ENCODE measurements at places on chromosomes 2 and 18. TPM values are rescaled to one million over a fixed set of nuclear protein-coding genes. Genes with fewer than 3 reads are reported as not detected.

Gene ITGB6
- total RNA-seq, result not detected

- no peak overlapping the region for H3K27ac ChIP-seq
- H3K4me1 ChIP-seq, result no peaks in the 10 kb centered on the region
- no peaks in the 10 kb centered on the region for H3K27me3 ChIP-seq
- H3K36me3 ChIP-seq, result no peaks in the 10 kb centered on the region
- no peak for DNase-seq
Observed at GRCh38 chr18:57083485-57083884, 63.4 kb upstream of the BOD1L2 start.

Gene CPLX4
- not detected for total RNA-seq

- H3K4me3 ChIP-seq, result no peak overlapping the region
- no peaks in the 10 kb centered on the region for H3K4me1 ChIP-seq
- no peaks in the 10 kb centered on the region for H3K27me3 ChIP-seq
- no peaks in the 10 kb centered on the region for H3K36me3 ChIP-seq
- no peak overlapping the region for H3K27ac ChIP-seq
Observed at GRCh38 chr2:64945973-64946768, 43.0 kb upstream of the SLC1A4 start.

DNA sequence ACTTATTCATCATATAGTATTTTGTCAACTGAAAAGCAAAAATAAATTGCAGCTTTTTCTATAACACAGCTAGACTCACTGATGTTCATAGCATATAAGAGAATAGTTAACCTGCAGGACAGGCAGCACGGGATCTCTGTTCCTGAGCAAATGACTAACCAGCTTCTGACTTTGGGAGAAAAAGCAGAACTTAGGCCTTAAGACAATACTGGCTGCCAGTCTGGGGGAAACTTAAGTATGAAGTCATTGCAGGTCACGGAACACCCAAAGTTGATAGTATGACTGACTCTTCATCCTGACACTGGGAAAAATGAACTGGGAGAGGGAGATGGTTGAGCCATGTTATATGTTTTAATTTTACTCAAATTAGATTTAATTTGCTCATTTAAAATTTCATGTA lies 113.0 kb downstream of the DPP4 start:
- H3K36me3 ChIP-seq, result no peaks in the 10 kb centered on the region
- no peaks in the 10 kb centered on the region for H3K4me1 ChIP-seq
- H3K4me3 ChIP-seq, result no peak overlapping the region
- H3K27me3 ChIP-seq, result no peaks in the 10 kb centered on the region

GRCh38 chr2:219726916-219727315 lies 99.5 kb downstream of the SLC4A3 start:
- H3K27ac ChIP-seq, result no peak overlapping the region
- H3K36me3 ChIP-seq, result no peaks in the 10 kb centered on the region
- no peaks in the 10 kb centered on the region for H3K27me3 ChIP-seq
- H3K4me3 ChIP-seq, result no peak overlapping the region

DNA sequence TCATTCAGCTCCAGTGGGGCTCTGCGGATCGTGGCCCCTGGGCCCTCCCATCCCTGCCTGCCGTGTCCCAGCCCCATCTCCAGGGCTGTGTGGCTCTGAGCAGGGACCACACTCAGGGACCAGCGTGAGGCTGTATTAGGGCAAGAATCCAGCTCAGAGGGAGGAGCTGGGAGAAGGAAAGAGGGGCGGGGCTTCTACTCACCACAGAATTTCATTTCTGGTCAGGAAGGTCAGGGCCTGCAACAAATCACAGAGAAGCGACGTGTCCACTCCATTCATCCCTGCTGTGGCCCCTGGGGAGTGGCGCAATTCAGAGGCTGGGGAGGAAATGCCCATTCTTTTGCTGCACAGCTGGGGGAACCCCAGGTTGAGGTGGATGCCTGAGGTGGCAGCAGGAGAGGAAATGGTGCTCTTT lies 828 bp downstream of the CIB4 start:
- no peak for DNase-seq
- H3K4me3 ChIP-seq, result no peak overlapping the region
- peaks cover 9% of the 10 kb centered on the region for H3K4me1 ChIP-seq
- no peaks in the 10 kb centered on the region for H3K36me3 ChIP-seq

DNA sequence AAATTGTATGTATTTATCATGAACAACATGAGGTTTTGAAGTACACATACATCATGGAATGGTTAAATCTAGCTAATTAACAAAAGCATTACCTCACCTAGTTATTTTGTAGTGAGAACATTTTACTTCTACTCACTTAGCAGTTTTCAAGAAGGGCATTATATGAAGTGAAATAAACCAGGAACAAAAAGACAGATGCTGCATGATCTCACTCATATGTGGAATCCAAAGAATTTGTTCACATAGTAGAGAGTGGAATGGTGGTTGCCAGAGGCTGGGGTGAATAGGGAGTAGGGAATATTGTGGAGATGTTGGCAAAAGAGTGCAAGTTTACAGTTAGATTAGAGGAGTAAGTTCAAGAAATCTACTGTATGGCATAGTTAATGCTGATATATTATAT lies 292.0 kb downstream of the ASXL3 start:
- DNase-seq, result no peak
- no peaks in the 10 kb centered on the region for H3K27me3 ChIP-seq
- H3K4me3 ChIP-seq, result no peak overlapping the region
- H3K36me3 ChIP-seq, result no peaks in the 10 kb centered on the region
- no peaks in the 10 kb centered on the region for H3K4me1 ChIP-seq
- H3K27ac ChIP-seq, result no peak overlapping the region
